ENCODE measurements at places on chromosomes 7 and 10.
A peak's percentile ranks its signal among the peaks of the same experiment; 100 is the strongest.

DNA sequence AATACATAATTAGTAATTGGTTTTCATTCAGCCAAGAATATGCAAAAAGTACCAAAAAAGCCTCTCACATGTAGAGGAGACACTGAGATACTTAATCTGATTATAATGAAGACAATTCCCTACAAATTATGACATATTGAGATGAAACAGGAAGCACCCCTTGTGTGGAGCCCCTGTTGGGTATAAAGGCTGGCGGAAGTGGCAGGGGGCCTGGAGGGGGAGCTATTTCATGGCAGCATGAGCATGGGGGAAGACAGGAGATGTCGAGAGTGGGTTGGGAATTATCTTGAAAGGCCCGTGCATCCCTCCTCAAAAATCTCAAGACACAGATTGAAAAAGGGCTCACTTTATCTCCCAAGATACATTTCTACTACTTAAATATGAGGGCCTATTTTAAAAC lies 96.9 kb downstream of the PIP4K2A start:
- DNase-seq, result no peak

DNA sequence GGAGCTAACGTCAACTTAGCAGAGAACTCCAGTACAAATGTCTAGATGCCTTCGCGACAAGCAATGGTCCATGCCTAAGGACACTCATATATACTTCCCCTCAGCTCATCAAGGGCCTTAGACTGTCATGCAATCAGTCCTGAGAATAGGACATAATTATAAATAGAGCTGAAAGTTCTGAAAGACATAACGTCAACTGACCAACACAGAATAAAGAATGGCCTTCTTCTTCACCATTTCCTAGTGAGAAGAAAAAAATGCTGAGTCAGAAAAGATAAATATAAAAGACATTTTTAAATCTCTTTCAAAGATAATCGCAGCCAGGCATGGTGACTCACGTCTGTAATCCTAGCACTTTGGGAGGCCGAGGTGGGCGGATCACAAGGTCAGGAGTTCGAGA lies 83.2 kb downstream of the ARMH3 start:
- DNase-seq, result no peak

DNA sequence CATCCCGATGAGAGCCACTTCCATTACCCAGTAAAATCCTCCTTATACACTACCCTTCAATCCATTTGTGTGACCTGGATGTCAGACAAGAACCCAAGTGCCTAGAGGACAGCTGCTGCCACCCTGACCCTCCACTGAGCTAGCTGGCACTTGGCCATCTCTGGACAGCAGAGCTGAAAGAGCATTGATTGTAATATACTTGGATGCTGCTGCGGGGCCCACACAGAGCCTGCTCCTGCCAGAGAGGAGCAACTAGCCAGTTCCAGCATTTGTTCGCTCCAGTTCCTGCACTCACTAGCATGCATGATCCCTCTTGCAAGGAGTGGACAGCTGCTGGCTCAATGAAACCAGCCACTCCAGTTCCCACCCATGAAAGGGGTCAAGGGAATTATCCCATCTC lies 8.4 kb upstream of the TMEM254 start:
- no peak for DNase-seq

DNA sequence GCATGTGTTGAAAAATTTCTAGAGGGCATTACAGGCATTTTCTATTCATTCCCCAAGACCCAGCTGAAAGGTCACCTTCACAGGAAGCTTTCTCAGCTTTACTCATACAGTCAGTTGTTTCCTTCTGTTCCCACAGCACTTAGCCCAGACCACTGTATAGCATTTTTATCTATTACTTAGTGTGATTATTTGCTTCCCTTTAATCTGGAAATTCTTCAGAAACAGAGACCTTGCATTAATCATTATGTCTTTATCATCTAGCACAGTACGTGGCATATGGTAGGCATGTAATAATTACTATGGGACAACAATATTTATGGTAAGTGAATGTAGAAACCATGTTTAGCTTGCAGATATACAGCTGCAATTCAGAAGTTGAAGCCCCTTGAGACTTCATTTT lies 38.2 kb upstream of the CDK6 start:
- DNase-seq, result no peak

- no peak for DNase-seq
Measured at GRCh38 chr7:31699050-31699449, 12.0 kb downstream of the PPP1R17 start.

- no peak for DNase-seq
Measured at GRCh38 chr10:35765066-35765527, 123.0 kb upstream of the FZD8 start.

DNA sequence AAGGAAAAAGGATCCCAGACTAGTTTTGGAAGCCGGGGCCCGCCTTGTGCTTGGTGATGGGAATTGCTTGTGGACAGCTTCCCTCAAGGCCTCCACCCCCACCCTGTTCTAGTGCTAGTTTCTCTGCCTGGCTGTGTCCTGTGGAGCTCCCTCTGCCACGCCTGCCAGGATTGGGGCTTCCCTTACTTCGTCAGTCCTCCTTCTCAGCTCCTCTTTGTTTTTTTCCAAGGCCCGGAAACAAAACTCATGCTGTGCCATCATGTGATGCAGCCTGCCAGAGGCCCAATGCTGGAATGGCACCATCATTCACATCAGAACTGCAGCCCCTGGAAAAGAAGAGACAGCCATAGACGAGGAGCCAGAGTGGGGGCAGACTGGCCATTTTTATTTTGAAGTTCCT lies 11.2 kb downstream of the YKT6 start:
- DNase-seq, result no peak

- peak; percentile 46 for DNase-seq
Measured at GRCh38 chr7:37208528-37208927, 240.1 kb downstream of the ELMO1 start.

DNA sequence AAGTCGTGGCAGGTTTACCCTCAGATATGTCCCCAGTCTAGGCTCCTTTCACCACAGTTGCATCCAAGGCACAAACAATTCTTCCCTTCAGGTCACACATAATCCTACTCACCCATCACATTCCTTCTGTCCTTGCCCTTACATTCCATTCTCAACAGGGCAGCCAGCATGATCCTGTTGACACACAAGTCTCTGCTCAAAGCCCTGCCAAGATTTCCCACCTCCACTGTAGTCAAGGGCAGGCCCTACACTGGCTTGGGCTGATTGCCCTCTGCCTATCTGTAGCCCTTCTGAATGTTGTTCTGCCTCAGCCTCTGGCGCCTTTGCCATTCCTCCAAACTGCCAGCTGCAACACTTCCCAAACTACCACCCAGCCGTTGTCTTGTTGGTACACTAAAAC lies 187.9 kb upstream of the AKR1E2 start:
- no peak for DNase-seq

GRCh38 chr10:124339119-124340032 lies 79.3 kb downstream of the OAT start:
- DNase-seq, result no peak

DNA sequence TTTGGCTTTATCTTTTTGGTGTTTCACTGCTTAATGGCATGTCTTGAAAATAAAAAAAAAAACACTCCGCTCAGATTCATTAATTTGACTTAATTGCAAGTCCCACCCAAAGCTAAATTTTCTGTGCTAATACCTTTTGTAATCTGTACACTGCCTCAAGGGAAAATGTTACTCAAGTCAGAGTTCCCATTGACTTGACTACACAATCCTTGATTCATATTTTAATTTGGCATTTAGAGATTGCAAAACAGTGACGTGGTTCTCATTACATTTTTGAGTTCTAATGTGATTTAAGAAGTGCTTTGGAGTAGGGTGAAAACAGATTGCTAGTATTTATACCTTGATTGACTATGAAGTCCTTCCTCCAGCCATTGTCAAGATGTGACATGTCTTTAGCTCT lies 21.3 kb upstream of the LIPM start:
- no peak for DNase-seq

DNA sequence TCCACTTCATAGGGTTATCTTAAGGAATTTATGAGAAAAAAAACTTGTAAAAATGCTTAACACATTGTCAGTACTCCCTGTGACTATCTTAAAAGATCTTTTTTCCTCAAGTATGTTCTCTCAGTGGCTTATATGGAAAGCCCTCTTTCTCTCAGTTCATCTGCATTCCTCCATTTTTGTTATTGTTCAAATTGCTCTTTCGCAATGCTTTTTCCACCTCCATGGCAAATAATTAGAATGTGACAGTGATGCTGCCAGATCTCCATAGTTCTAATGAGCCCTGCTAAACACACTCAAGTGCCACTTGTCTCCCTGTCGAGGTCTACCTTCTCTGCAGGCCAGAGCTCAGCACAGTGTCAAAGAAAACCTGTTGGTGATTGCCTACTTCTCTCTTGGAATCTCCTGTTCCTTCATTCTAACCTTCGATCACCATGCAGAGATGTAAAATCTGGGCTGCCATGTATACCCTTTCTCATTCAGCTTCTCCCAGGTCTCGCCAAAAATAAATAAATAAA lies 37.2 kb upstream of the ABCB5 start:
- no peak for DNase-seq

DNA sequence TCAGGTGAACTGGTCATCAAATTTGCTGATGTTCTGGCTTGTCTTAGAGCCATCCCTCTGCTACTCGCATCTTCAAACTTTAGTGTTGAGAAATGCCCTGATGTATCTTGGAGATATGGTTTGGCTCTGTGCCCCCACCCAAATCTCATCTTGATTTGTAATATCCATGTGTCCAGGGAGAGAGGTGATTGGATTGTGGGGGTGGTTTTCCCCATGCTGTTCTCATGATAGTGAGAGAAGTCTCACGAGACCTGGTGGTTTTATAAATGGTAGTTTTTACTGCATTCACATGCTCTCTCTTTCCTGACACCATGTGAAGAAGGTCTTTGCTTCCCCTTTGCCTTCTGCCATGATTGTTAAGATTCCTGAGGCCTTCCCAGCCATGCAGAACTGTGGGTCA lies 74.0 kb upstream of the AFAP1L2 start:
- DNase-seq, result no peak

- no peak for DNase-seq
Measured at GRCh38 chr7:158272509-158273137, 315.0 kb downstream of the PTPRN2 start.

GRCh38 chr10:111128331-111129180 lies 51.7 kb downstream of the ADRA2A start:
- no peak for DNase-seq

DNA sequence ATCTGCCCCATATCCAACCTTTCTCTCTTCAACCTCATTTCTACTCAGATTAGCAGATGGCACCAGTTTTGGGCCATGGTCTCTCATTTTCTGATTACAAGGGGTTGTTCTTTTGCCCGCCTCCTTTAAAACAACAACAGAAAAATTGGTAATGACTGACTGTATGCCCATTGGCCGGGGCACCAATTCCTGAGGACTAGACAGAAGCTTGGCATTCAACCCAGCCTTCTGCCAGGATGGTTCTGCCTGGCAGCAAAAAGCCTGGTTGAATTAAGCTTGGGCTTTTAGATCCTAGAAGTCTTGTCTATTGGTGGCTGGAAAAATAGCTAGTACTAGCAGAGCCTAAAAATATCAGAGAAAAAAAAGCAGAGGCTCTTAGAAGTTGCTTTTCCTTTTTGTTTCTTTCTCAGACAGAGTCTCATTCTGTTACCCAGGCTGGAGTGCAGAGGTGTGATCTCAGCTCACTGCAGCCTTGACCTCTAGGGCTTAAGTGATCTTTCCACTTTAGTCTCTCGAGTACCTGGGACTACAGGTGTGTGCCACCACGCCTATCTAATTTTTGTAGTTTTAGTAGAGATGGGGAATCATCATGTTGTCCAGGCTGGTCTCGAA lies 402.6 kb downstream of the AUTS2 start:
- DNase-seq, result no peak

DNA sequence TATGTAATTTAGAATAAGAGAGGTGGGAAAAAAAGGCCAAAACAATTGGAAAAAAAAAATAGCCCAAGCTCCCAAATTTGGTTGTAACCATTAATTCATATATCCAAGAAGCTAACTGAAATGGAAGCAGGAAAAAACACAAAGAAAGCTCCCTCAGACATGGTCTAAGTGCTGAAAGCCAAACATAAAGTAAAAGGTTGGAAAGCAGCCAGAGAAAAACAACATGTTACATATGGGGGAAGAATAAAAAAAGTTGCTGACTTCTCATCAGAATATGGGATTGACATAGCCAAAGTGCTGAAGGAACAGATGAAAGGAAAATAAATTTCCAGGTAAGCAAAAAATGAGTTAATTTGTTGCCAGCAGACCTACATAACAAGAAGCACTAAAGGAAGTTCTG lies 40.3 kb downstream of the PDZD8 start:
- no peak for DNase-seq

GRCh38 chr10:51564896-51565510 lies 134.4 kb downstream of the CSTF2T start:
- no peak for DNase-seq

- DNase-seq, result no peak
Measured at GRCh38 chr7:74482629-74483401, 29.1 kb downstream of the GTF2IRD1 start.

DNA sequence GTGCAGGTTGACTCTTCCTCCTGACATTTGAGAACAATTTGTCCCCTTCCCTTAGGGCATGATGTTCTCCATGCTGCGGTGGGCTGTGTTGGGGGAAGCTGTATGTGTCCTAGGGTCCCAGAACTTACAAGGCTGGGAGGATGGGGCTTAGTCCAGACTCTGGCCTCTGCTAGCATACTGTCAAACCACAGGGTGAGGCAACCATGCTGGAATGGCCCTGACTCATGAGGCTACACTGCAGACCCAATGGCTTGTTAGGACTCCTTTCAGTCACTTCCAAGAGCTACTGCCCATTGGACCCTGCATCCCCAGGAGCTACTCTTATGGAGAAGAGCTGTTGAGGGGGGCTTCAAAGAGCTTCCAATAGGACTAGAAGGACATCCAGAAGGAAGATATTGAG lies 20.1 kb upstream of the FAM170B start:
- DNase-seq, result no peak

GRCh38 chr10:62019685-62020359 lies 118.3 kb downstream of the ARID5B start:
- DNase-seq, result no peak

DNA sequence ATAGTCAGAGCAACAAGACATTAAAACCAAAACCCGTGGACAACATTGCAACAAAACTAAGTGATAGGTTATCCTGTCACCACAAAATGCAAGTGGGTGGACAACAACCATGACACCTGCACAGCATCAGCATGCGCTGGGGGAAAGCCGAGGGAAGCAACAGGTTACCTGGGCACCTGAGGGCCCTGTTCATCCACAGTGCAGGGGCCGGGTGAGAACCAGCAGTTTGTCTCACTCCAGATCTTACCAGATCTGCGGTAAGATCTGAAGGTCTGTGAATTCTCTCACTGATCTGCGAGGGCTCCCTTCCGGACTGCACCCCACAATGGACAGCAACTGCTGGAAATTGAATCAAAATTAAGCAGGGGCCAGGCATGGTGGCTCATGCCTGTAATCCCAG lies 30.5 kb upstream of the GRID1 start:
- DNase-seq, result no peak

DNA sequence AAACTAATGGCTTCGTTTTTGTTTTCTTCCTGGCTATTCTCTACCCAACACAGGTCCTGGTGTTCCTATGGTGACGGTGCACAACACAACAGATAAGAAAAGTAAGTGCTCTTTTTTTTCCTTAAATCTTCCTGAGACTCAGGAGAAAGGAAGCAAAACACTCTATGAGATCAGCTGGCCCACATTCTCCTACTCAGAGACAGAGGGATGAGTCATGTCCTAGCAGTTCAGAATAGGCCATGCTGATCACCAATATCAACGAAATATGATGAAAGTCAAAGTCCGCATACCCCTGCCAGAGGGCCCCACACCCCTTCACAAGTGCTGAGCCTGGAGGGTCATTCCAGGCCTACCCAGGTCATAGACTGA lies 149.2 kb downstream of the PAXIP1 start:
- no peak for DNase-seq
